ENCODE measurements at places on chromosomes 12 and 14.

- DNase-seq: no peak
Observed at GRCh38 chr12:81295251-81295650, 217.4 kb downstream of the ACSS3 start.

DNA sequence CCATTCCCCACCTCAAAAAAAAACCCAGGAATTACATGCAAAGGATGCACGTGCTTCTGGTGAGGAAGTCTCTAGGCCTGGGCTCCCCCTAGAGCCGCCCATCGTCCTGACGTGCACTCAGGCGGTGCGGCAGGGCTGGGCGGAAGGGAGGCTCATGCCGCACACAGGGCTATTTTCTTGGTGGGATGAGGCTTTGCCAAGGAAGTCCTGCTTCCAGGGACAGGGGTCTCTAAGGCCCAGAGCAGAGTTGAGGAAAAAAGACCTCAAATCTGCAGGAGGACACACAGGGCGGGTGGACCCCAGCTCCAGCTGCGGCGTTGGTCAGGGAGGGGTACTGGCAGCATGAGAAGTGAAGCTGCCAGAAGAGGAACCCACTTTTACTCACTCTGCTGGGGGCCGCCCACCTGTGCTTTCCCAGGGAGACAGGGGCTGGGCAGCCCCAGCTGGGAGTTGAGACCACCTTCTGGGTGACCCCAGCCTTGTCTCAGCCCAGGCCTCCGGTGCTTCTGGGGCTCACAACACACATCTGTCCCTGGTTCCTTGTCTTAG lies 4.2 kb downstream of the RHOF start:
- peak; percentile 49 for DNase-seq

- no peak for DNase-seq
Observed at GRCh38 chr12:131231032-131231980, 277.6 kb downstream of the ADGRD1 start.

DNA sequence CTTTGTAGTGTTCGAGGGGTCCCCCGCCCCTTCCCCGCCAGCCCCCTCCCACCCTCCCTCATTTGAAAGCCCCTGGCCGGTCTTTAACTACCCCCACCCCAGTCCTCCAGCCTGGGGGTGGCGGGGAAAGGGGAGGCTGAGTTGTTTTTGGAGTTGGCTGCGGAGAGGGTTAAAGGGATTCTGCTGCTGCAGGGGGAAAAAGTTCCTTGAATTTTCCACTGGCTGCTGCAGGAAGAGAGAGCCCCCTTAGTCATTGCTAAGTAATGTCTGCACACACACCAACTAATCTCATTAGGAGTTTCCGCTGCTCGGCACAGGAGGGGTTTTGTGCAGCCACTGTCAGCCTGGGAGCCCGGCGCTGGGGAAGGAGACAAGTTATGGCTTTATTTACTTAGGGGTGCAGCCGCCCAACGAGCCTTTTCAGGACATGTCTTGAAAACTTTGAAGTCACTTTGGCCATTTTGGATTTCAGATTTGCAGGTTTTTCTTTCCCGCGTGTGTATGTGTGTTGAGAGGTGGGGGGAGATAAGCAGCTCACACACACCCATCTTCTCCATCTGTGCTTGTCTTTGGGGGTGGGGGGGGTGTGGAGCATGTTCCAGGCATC lies 1.8 kb downstream of the ELK3 start:
- no peak for DNase-seq

DNA sequence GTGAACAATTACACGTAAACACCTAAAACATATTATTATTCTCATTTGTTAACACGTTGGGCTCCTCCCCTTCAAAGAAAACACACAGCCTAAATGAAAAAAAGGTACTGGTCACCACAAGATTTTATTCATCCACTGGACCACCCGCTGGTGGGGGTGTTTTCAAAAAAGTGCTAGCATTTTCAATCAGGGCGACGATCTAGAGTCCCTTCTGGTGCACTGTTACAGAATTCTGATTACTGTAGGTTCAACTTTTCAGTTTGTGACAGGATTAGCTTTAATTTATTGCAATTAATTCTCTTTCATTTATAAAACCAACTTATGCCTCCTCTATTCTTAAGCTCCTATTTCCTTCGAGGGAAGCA lies 443 bp downstream of the MAGOHB start:
- no peak for DNase-seq

DNA sequence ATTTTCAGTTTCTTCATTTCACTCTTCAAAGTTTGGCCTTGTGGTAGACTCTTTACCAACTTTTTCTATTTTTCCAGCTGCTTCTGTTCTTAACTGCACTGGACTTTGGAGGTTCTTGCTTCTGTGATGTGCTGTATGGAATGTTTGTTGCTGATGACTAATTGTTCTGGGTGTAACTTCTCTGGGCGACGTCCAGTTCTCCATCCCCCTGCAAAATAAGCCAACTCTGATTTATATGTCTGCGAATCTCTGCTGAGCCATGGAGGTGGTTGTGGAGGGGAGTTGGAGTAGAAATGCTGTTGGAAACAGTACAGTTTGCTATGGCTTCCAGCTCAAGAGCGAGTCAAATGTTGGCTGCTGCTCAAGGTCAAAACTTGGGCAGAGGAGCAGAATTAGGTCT lies 113.9 kb upstream of the DYRK2 start:
- no peak for DNase-seq

DNA sequence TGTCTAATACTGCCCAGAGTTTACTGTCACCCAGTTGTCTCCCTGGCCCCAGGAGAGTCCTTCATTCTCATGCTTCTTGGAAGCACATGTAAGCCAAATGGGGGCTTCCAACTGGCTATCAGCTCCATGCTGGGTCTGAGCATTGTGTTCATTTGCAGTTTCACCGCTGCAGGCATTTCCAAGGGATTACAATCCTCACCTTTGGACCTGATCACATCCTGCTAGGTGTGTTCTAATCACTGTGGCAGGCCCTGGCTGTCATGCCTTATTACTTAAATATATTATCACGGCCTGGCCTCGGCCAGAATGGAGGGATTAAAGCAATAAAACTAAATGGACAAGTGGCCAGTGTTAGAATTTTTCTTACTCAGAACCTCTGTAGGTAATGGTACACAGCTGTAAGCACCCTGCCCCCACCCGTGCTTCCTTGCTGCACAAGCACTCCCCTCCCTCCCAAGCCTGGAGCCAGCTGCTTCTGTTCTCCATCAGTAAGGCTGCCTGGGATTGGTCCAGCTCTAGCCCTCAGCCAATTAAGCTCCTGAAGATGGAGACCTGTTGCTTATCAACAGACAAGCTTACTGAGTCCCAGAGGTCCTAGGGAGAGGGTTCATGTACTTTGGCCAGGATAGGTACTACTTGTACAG lies 175.9 kb upstream of the RBM19 start:
- no peak for DNase-seq

GRCh38 chr14:99274346-99275221 lies 2.6 kb upstream of the BCL11B start:
- no peak for DNase-seq

- no peak for DNase-seq
Observed at GRCh38 chr14:56522403-56522802, 57.2 kb upstream of the TMEM260 start.

GRCh38 chr12:54415221-54415929 lies 3.7 kb downstream of the ITGA5 start:
- no peak for DNase-seq

DNA sequence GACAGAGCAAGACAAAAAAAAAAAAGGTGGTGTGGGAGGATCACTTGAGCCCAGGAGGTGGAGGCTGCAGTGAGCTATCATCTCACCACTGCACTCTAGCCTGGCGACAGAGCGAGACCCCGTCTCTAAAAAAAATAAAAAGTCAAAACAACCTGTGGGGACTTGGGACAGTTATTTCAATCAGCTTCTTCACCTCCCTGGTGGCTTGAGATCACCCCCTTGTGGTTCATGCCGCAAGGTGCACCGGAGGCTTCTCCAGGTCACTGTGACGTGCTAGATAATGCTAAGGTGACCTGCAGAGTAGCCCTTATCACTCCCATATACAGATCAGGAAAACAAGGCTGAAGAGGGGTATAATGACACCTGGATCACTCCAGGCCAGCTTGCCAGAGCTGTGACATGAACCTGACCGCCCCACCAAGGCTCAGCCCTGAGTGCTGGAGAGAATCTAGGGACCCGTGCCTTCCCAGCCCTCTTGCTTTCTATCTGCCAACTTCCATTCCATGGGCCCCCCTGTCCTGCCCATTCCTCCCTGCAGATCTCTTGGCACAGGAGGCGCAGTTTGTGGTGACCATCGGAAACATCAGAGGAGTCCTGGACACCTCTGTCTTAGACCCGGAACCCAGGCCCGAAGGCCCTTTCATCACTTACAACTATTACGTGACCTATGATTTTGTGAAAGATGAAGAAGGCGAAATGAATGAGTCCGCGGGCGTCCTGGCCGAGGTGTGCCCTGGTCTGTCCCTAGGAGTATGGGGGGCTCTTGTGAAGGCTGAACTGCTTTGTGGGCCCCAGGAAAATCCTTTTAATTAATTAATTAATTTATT lies 8.1 kb downstream of the LRRC43 start:
- peak; percentile 89 for DNase-seq

- DNase-seq: no peak
Observed at GRCh38 chr14:103656031-103656755, 27.2 kb downstream of the KLC1 start.

DNA sequence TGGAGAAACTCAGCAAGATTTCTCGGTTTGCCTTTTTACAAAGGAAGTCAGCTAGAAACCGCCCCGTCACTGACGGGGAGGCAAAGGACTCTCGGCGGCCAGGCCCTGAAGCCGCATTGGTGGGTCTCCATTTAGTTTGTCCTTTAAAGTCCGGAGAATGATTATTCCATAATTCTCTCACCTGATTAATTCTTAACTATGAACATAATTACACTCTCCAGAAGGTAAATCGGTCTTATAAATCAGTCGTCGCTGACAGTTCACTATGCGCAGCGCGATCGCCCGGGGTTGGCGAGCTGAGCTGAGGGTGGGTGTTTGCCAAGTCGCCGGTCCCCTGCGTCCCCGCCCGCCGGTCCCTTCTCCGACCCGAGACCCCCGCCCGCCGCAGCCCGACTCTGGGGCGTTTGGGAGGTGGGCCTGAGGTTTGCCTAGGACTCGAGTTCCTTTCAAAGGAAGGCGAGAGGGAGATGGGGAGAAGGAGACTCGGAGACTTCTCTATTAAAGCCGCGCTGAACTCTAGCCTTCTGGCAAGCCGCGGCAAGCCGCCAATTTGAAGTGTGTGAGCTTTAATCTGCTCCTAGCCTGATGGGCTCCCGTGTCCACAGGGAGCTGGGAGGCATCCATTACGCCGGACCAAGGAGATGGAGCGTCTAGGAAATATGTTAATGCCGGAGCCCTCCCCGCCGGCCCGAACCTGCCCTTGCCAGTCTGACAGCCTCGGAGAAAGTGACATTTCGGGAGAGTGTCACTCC lies 392.9 kb downstream of the NOVA1 start:
- DNase-seq: no peak

DNA sequence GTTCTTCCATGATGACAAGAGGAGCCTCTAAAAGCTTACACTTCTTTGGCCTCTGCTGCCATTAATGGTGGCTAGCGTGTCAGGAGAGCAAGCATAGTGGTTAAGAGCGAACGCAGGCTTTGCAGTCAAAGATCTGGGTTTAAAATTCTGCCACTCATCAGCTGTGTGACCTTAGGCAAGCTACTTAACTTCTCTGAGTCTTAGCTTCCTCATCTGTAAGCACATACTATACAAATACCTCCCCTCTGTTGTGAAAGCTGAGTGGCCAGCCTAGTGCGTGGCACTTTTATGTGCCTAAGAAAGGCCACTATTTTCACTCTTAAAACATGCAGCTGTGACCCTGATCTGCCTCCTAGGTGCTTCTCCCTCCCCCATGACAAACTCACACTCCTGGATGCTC lies 11.6 kb downstream of the APPL2 start:
- no peak for DNase-seq

- no peak for DNase-seq
Observed at GRCh38 chr14:70887207-70887681, 20.0 kb upstream of the PCNX1 start.

DNA sequence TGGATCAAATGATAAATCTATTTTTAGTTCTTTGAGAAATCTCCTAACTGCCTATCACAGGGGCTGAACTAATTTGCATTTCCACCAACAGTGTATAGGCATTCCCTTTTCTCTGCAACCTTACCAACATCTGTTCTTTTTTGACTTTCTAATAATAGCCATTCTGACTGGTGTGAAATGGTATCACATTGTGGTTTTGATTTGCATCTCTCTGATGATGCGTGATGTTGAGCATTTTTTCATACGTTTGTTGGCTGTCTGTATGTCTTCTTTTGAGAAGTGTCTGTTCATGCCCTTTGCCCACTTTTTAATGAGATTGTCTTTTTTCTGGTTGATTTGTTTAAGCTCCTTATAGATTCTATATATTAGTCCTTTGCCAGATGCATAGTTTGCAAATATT lies 67.1 kb downstream of the IFNG-AS1 start:
- peak; percentile 90 for DNase-seq

Measured in NAMALWA (cell line).